ENCODE measurements at places on chromosomes 1 and 21.
A peak's percentile ranks its signal among the peaks of the same experiment; 100 is the strongest.

DNA sequence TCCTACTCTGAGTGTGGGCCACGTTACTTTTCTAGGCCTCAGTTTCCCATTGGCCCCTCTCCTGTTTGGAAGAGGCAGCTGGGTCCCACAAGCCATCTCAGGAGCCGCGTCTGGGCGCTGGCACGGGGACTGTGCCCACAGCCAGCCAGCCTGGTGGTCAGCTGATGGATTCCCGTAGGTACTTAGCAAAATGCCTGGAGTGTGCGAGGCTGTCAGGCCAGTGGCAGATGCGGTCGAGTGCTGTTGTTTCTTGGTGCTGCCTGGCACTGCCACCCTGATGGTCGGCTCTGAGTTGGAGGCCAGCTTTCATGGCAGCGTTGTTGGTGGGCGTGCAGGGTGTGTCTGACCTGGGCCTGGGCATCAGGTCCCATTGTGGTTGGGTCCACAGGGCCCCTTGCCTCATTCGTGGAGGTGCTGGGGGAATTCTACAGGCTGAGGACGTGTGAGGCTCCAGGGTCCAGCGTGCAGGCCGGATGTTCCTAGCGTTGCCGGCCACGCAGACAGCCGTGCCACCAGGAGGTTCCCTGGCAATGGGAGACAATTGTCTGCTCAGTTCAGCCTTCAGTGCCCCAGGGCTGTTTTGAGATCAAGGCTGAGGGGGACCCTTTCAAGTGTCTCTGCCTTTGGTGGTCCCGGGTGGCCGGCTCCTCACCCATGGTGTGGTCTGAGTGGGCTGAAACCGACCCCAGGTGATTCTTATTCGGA lies 20.9 kb downstream of the SKI start:
- DNase-seq = peak; percentile 10

GRCh38 chr1:48556186-48556850 lies 84.3 kb upstream of the SPATA6 start:
- DNase-seq = no peak

- DNase-seq = no peak
These were observed 236.4 kb upstream of the BEND5 start for GRCh38 chr1:49013079-49013478.

DNA sequence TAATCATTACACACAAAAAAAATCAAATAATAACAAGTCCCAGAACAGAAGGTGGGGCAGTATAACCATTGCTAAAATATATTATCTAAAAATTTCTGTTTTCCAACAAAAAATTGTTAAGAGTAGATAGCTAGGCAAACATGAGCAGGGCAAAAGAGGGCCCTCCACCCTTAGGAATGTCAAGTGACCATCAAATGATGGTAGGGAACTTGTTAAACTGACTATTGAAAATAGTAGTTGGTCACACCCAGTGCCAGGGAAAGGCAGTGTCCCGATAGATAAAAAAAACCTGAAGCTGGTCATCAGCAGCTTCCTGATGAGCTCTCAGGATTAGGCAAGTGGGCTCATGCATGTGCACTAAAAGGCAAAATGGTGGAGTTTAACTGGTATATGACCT lies 18.4 kb upstream of the COP1 start:
- no peak for DNase-seq

GRCh38 chr1:206591226-206591625 lies 21.0 kb downstream of the EIF2D start:
- no peak for DNase-seq

DNA sequence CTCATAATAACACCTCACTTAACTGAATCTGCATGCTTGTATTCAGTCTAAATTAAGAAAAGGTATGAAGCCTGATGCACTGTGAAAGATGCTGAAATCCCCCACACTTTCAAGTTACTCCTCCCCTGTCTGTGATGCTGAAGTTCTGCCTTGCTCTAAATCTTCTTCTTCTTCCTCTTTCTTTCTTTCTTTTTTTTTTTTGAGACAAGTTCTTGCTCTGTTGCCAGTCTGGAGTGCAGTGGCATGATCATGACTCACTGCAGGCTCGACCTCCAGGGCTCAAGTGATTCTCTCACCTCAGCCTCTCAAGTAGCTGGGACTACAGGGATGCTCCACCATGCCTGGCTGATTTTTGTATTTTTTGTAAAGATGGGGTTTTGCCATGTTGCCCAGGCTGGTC lies 231.0 kb upstream of the B3GALT2 start:
- no peak for DNase-seq

DNA sequence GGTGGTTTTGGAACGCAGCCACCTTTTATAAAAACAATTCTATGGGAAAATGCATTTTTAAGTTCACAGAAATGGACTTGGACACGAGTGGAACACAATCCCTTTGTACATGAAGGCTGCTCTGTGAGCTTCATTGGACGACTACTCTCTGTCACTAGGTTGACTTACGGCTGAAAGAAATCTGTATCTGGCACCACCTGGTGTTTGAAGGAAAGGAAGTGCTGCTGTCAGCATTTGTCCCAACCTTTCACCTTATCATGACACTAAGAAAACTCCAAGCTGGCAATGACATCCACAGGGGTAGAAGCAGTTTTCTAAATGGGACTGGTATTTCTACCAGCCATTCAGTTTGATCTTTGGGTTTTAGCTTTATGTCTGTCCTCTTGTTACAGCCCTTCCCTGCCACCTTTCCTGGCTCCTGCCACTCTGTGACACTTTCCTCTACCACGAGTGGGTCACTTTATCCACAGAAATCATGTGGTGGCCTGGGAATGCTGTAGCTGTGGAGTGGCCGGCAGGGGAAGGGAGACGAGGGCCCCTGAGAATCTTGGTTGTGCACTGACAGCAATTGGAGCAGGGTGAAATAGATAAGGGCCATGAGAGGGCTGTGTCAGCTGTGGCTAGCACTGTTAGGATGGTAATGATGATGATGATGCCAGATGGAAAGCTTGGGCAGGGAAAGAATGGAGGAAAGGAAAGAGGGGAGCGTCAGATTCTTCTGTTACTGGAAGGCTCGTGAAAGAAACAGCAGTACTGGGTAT lies 85.2 kb downstream of the TBX19 start:
- peak; percentile 11 for DNase-seq

DNA sequence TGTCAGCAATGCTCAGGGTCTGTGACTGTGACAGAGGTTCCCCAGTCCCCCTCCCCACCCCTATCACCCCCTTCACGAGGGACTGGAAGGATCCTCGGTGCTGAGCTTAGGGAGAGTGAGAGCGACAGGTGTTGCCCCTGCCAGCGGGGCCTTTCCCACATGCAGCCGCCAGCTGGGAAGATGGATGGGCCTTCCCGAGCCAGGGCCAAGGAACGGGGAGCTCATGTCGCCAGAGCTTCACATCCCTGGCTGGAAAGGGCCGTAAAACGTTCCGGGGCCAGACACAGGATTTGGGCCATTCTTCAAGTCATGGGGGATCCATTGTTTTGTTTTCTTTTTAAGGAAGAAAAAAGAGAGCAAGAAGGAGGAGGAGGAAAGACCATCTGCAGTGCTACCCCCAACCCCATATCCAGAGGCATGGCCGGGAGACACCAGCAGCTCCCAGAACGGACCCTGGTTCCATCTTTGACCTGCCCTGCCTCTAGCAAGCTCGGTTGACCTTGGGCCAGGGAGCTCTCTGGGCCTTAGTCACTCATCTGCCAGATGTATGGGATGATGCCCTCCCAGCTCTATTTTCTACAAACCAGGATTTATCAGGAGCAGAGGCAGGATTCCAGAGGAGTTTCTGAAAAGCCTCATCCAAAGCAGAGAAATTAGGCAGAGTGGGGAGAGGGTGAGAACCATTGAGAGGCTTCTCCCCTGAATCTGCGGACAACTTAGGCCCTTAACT lies 54.1 kb downstream of the TAS1R2 start:
- no peak for DNase-seq

DNA sequence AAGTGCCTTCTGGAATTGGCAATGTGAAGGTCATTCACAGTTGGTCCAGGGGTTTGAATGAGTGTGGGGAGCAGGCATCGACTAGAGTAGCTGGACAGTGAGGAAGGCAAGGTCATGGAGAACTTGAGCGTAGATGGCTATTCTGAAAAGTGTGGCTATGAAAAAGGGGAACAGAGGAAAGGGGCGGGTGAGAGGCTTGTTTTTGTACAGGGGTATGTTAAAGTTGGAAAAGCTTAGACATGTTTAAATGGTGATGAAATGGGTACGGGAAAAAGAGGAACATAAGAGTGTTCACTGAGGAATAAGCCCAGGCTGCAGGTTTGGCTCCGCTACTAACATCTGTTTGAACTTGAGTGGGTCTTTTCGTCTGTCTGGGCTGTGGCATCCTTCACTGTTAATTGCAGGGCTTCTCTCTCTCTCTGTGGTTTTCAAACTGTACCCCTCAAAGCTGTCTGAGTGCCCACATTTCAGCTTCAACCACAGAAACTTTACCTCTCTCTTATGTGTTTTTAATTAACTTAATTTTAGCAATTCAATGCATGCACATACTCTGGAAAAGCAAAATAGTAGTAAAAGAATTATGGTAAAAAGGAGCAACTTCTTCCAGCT lies 70.8 kb upstream of the COA6 start:
- DNase-seq = no peak

- DNase-seq = no peak
These were observed 104.8 kb upstream of the ZNF648 start for GRCh38 chr1:182166321-182166720.

DNA sequence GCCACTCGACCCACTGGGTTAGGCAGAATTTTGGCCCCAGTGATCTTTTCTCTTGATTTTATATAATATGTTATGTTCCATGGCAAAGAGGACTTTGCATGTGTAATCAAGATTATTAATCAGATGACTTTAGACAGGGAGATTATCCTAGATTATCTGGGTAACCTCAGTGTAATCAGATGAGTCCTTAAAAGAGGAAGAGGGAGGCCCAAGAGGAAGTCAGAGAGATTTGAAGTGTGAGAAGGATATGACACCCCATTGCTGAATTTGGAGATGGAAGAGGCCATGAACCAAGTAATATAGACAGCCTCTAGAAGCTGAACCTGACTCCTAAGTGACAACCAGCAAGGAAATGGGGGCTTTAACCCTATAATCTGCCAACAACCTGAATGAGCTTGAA lies 117.1 kb upstream of the CSF3R start:
- no peak for DNase-seq

- peak; percentile 82 for DNase-seq
These were observed 96.2 kb downstream of the RNF220 start for GRCh38 chr1:44501047-44501890.

- no peak for DNase-seq
These were observed 3.8 kb downstream of the SERTAD4 start for GRCh38 chr1:210236386-210236839.

DNA sequence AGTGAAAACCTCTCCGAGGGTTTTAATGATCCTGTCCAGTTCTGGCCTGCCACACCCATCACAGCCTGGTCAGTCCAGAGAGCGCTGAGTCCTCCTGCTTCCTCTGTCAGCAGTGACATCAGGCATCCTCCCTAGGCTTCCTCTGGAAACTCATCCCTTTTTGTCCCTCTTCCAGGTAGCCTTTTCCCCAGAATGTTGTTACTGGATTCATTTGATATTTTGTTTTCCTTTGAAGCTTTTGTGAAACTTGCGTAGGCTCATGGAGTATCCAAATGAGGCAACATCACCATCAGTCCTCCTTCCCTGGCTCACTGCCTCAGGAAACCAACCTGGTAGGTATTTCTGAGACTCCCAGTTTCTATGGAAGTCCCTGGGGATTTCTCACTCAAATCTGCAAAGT lies 27.0 kb upstream of the IGSF3 start:
- no peak for DNase-seq

GRCh38 chr1:201795066-201795465 lies 33.9 kb upstream of the IPO9 start:
- DNase-seq = peak; percentile 37

DNA sequence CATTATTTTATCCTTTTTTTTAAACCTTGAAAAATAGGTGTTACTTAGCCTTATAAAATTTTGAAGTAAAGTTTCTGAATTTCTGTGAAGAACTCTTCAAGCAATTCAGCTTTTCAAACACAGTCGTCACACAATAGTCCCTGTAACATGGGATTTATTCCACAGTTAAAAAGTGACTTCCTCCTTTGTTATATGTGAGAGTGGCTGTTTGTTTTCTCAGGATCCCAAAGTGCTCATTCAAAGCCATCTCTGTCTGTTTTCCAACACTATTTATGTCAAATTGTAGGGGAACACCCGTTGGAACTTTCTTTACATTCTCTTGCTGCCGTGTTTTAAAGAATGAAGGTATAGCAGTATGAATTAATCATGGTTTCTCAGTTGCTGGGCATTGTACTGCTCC lies 80.8 kb upstream of the GPR52 start:
- no peak for DNase-seq
